ENCODE measurements at places on chromosomes 3 and 15.

DNA sequence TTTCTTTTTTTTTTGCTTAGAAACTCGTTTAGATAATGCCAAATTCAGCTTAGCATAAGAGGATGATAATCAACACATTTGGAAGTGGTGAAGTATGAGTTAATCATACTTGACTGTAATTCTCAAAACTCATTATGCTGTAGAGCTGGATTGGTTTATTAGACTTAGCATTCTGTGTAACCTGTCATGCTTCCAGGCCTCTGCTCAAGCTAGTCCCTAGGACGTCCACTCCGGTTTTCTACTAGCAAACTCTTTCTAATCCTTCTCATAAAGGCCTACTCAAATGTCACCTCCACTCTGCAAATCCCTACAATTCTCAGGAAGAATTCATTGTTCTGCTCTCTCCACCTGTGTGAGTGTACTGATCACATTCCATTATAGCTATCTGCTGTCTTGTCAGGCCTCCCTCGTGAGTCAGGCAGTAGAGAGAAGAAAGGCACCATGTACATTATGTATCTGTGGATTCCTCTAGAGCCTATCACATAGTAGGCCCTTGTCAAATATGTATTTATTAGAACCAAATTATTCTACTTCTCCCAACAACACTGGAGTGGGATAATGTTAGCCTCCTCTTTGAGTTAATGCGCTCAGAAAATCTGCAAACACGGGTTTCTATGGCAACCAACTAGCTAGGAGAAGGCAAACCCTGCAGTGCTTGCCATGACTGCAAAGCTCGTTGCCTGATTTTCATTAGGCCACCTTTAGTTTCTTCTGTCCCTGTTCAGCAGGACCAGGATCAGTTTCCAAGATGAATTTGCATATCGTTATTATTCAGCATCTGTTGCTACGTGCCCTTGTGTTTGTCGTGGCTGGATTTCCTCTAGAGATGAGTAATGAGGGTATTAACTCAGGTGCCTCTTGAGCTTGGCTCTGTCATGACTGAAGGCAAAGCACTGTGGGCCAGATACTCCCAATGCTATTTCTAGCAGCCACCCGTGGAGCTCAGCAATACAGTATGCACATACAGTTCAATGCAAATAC lies 30.7 kb downstream of the ATP13A5 start:
- DNase-seq = no peak

- DNase-seq = no peak
These were observed 9.1 kb upstream of the GRAMD2A start for GRCh38 chr15:72206677-72207000.

DNA sequence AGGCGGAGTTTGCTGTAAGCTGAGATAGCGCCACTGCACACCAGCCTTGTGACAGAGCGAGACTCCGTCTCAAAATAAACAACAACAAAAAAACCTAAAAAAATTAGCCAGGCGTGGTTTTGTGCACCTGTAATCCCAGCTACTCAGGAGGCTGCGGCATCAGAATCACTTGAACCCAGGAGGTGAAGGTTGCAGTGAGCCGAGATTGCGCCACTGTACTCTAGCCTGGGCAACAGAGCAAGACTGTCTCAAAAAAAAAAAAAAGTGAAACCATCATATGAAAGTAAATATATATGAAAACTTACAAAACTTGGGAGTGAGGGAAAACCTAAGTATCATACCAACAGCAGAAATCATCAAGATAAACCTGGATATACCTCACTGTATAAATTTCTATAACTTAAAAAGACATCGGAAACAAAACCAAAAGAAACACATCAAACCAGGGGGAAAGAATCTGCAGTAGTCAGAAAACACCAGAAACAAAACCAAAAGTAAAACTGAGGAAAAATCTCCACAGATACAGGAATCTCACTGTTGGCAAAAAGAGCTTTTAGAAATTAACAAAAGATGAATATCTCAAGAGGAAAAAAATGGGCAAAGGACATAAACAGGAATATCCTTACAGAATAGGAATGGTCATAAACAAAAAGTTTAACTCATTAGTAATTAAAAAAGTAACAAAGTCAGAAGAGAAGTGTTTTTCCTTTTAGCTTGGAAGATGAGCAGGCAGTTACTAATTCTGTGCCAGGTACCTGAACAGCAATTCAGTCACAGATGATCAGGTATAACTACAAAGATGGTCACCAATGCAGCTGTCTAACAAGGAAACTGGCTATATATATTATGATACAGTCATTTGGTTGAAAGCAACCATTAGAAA lies 41.3 kb downstream of the ETV5 start:
- DNase-seq = no peak

- DNase-seq = no peak
These were observed 58.3 kb upstream of the SLC4A7 start for GRCh38 chr3:27542476-27542875.

DNA sequence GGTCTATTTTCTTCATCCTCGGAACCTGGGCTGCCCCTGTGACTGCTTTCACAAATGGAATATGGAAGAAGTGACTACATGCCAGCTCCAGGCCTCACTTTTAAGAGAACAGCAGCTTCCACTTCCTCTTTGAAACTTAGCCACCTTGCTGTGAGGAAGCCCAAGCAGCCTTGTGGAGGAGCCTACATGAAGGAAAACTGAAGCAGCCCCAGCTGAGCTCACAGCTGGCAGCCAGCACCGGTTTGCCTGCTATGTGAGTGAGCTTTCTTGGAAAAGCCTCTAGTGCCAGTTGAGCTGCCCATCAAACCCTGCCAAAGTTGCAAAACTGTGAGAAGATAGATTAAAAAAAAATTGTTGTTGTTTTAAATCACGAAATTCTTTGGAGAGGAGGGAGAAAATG lies 498.0 kb upstream of the PROK2 start:
- DNase-seq = no peak

GRCh38 chr3:129425619-129426018 lies 2.8 kb downstream of the EFCAB12 start:
- DNase-seq = no peak

- no peak for DNase-seq
These were observed 545.0 kb upstream of the TBL1XR1 start for GRCh38 chr3:177742273-177742672.

- DNase-seq = no peak
These were observed 84.1 kb downstream of the PCCB start for GRCh38 chr3:136334209-136334608.

- no peak for DNase-seq
These were observed 503.0 kb upstream of the PROK2 start for GRCh38 chr3:72287956-72288355.

GRCh38 chr3:42277676-42278075 lies 11.7 kb upstream of the CCK start:
- DNase-seq = no peak

DNA sequence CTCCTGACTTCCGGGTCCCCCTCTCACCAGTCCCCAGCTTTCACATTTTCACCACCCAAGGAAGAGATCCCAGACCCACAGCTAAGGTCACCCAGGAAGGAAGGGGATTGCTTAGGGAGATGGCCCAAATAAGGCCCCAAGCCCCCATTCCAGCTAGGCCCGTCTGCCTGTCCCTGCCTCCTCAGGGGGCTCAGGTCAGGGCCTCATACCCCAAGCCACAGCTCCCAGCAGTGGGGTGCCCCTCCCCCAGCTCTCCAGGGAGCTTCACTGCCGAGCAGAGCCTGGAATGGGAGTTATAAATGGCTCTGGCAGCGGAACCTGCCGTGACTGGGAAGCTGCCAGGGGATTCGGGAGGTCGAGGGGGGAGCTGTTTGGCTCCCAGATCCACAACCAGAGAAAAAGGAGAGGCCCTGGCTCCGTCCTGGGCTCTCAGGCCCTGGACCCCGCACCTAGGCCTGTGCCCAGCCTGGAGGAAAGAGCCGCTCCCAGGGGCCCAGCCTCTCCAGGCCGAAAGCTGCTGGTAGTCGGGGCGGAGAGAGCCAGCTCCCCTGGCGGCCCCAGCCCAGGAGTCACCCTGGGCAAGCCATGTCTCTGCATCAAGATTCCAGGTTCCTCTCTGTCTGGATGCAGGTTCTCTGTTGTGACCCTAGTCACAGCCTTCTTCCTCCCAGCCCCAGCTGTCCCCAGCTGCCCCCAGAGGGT lies 550 bp downstream of the CCDC9B start:
- DNase-seq = no peak

DNA sequence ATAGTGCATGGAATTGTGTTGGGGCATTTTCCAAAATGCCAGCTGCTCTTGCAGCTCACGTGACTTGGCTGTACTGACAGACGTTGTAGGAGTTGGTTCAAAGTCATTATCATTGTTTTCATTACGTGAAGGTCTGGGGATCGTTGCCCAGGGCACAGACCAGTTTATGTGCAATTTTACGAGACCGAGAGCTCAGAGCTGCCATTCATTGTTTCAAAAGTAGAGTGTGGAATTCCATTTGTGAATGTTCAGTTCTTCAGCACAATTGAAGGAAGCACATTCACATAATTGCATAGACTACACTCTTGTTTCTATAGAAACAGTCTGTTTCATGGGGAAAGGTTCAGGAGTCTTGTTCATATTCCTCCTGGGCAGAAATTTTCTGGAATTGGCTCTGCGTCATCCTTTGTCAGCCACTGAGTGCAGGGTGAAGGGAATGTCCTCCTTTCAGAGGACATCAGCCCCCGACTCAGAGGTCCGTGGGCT lies 54.5 kb downstream of the GABRG3 start:
- DNase-seq = no peak

GRCh38 chr3:189202106-189202505 lies 30.3 kb downstream of the TPRG1 start:
- no peak for DNase-seq

DNA sequence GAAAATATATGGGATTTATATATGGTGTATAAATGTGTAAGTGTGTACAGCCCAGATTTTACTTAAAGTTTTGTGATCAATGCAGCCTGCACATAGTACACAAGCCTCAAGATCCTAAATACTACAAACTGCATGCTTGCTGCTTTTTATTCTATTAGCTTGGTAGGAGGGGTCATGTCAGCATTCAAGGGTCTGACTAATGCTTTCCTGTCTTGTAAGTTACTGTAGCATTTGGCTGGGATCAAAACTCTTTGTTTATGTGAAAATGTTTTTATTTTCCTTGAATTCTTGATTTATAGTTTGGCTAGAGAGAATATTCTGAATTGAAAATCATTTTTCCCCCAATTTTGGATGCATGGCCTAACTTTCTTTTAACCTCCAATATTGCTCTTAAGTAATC lies 370.9 kb downstream of the NSUN3 start:
- no peak for DNase-seq

DNA sequence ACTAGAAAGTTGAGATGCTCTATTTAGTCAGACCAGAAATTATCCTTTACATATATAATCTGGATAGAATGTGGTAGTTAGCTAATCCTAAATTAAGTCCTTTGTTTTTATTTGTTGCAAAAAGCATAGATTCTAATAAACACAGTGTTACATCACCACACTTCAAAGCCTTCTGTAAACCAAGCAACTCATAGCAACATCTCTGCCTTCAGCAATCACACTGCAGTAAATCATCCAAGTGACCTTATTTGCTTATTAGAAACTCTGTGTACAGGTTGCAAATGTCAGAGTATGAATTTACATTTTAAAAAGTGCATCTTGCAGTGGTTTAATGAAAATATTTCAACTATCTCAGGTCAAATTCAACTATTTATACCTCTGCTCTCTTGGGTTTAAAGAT lies 242.5 kb downstream of the GBE1 start:
- DNase-seq = no peak

DNA sequence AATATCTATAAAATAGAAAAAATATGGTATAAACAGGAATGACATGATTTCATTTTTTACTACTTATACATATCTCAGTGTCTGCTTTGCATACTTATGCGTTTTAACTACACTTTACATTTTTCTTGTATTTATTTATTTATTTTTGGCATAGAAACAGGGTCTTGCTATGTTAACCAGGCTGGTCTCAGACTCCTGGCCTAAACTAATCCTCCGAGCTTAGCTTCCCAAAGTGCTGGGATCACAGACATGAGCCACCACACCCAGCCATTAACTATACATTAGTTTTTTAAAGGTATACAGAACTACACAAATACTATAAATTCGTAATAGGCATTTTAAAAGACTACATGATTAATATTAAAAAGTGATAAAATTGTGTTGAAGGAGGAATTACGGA lies 9.1 kb downstream of the ADAM10 start:
- no peak for DNase-seq

- DNase-seq = no peak
These were observed 64.6 kb downstream of the LYZL4 start for GRCh38 chr3:42345811-42346210.

GRCh38 chr15:70723927-70724326 lies 39.4 kb downstream of the UACA start:
- DNase-seq = no peak

DNA sequence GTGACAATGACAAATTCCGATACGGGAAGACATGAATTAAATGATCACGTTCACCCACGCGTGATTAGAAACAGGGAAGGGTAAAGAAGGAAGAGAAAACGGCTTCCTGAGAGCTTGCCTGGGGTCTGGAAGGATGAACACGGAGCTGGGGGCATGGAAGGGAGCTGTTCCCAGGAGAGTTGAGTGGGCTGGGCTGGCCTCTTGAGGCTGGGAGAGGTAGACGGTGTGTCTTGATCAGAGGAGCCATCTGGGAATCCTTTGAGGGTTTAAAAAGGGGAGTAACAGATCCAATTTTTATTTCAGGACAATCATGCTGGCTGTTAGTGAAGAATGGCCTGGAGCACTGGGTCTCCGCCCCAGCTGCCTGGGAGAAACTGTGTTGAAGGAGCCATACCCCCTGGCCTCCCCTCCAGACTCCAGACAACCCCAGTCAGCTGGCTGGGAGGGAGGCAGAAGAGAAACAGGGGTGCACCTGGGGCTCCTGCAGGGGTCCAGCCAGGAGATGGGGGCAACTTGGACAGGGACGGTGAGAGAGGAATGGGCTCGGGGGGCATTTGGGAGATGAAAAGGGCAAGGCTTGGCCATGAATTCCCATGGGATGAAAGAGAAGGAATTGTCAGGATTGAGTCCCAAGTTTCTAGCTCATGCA lies 53.6 kb upstream of the CGNL1 start:
- DNase-seq = no peak

DNA sequence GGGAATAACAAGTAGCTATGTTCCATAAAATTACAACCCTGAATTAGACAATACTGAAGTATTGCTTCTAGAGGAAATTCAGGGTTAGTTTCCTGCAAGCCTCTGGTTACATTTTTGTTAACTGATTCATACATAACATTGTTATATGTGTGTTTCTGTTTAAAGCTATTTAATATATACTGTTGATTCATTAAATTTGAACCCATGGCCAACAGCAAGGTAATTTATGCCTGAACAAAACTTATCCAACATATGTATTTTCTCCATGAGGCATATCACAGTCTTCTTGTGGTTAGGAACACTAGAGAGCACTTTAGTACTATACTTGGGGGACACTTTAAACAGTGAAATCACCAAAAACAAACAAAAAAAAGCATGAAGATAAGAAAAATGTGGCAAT lies 47.7 kb upstream of the PTX3 start:
- DNase-seq = no peak

- DNase-seq = no peak
These were observed 29.6 kb downstream of the CHAC1 start for GRCh38 chr15:40982855-40983254.
